H9 (cell line): ENCODE measurements at places on chromosomes 3 and 15. TPM values are rescaled to one million over a fixed set of nuclear protein-coding genes. Genes with fewer than 3 reads are reported as not detected.

GRCh38 chr3:16893618-16894200, 9.0 kb downstream of the PLCL2 start:
- DNase-seq = no peak

SCAANT1 gene
- total RNA-seq = not detected in 2 replicates

- no peak for DNase-seq
These were observed 401.5 kb downstream of the ZBTB20 start for GRCh38 chr3:114745322-114746240.

BAHD1 gene
- 52.9 and 54.1 TPM in 2 replicates for total RNA-seq

- DNase-seq = no peak
These were observed 115.9 kb downstream of the VPS8 start for GRCh38 chr3:184927796-184928315.

- no peak for DNase-seq
These were observed 31.9 kb downstream of the NBEAL2 start for GRCh38 chr3:47011371-47011770.

- no peak for DNase-seq
These were observed 179.6 kb downstream of the TBC1D5 start for GRCh38 chr3:17562845-17563244.

DAZL gene
- total RNA-seq = 21.2 and 21.7 TPM in 2 replicates

IL20RB gene
- 1.5 TPM in 2 replicates for total RNA-seq

SLC27A2 gene
- 6.2 and 7.0 TPM in 2 replicates for total RNA-seq

MST1R gene
- total RNA-seq = 4.9 and 5.3 TPM in 2 replicates

POC1A gene
- total RNA-seq = 29.0 and 29.3 TPM in 2 replicates

- no peak for DNase-seq
These were observed 400.7 kb downstream of the ROBO1 start for GRCh38 chr3:79367066-79367465.

DNA sequence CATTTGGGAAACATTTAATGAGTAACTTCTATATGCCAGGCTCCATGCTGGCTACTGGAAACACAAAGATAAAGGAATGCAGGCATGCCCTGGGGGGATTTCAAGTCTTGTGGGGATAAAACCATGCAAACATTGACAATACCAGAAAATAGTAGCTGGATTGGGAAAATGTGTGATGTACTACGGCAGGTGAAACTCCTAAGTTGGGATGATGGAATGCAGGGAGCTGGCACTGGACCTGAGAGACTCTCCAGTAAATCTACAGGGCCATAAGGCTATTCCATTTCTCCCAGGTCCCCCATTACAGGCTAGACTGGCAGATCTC, 68.2 kb upstream of the NTRK3 start:
- DNase-seq = no peak

DNA sequence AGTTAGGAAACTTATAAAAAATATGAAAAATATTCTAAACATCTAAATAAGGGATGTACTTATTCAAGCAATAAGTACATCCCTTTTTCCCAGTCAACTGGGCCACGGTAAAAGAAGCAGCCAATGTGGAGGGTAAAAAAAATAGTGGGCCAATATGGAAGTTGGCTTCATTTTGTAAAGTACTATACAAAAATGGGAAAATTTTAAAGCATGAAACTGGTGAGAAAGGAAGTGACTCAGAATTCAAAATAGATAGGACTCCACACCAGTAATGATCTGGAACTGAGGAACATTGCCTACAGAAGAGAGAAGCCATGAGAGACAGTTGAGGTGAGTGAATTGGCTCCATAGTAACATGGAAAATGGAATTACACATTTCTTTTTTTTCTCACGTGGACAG, 108.9 kb downstream of the FNDC3B start:
- no peak for DNase-seq

- DNase-seq = no peak
These were observed 948.2 kb downstream of the EPHA3 start for GRCh38 chr3:90055666-90056065.

AADACL2 gene
- not detected in 2 replicates for total RNA-seq

PCCB gene
- total RNA-seq = 65.6 and 68.9 TPM in 2 replicates

GRCh38 chr3:129276385-129276784, 2.3 kb upstream of the HMCES start:
- no peak for DNase-seq

DNA sequence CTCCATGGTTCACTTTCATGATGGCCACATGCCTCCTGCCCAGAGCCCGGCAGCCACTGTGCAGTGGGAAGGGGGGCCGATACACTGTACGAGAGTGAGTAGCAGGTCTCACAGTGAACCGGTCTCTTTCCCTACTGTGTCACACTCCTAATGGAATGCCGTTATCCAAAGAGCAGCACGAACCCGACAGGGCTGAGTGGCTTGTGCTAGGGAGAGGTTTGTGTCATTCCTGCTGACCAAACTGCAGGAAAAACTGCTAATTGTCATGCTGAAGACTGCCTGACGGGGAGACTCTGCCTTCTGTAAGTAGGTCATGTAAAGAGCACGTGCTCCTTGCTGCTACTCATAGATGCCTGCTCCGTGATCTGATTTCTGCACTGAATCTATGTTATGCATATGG, 105.1 kb downstream of the ARPP21 start:
- DNase-seq = peak; percentile 66

DNA sequence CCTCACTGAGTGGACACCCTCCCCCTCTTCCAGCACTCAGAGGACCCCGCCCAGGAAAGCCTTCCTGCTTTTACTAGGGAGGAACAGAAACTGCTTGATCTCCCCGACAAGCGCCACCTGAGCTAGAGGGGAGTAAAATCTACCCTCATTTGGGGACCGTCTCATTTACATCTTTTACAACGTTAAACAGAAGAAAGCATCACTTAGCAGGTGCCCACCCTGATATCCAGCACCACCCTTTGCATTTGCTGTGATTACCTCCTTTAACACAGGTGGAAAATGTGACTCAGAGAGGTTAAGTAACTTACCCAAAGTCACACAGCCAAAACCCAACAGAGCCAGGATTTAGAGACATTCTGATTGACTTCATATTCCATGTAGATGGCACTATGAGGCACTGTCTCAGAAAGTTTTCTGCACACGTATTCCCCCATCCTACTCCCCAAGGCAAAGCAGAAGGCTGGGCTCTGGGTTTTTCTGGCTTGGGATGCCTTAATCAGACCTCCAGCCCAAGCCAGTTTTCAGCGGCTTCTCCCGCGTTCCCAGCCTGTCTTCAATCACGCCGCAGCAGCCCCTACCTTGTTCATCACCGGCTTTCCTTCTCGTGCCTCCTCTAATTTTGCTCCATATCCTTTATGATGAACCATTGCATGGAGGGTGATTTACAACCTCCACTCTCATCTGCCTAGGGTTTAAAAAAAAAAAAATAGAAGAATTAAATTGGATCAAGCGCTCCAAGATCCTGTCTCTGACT, 314.6 kb upstream of the PROK2 start:
- DNase-seq = no peak

GPR62 gene
- total RNA-seq = 0.13 and 0.33 TPM in 2 replicates

GRCh38 chr15:36359286-36359685, 220.1 kb upstream of the CDIN1 start:
- no peak for DNase-seq

- DNase-seq = no peak
These were observed 96.8 kb downstream of the TUSC7 start for GRCh38 chr3:116806351-116806750.

ADAMTS9 gene
- 0.18 and 0.46 TPM in 2 replicates for total RNA-seq

DNA sequence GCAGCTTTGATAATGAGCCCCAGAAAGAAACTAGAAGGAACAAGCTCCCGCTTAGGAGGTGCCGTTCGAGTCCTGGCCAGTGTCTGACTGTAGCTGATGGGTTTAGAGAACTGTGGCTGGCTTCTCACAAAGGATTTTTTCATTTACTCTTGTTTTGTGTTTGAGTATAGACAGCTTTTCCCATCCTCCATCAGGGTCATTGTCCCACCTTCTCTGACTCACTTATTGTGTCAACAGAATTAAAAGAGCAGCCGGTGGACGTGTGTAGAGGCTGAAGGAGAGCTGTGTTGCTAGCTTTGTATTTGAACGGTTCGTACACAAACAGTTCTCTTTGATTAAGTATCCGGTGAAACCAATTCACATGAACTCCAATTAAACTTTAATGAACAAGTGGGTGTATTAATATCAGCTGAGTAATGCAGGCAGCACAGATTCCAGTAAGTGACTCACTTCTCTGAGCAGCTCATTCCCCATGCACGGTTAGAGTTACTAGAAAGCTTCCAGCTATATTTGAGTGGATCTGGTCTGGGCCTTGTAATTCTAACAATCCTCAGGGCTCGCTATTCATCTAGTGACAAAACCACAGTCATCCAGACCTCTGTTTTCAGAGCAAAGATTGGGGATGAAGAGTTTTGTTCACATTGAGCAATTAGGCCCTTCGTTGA, 141.0 kb downstream of the LPP start:
- no peak for DNase-seq
